ENCODE measurements at places on chromosomes 3 and 15.
A peak's percentile ranks its signal among the peaks of the same experiment; 100 is the strongest.

- no peak for DNase-seq
Observed at GRCh38 chr15:68994149-68994548, 20.3 kb upstream of the NOX5 start.

- DNase-seq = no peak
Observed at GRCh38 chr3:143608966-143609365, 239.3 kb downstream of the SLC9A9 start.

DNA sequence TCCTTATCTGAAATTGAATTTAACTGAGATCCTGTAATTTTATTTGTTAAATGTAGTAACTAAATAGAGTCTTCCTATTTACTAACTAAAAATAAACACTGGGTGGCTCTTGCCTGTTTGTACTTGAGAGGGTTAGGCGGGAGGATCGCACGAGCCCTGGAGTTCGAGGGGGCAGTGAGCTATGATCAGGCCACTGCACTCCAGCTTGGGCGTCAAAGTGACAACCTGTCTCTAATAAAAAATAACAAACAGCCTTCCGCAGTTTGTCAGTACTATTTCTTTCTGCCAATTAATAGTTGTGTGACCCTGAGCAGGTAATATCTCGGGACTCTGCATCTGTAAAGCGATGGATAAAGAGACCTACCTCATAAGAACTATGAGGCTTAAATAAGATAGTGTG lies 768 bp upstream of the PDE12 start:
- DNase-seq = no peak

- no peak for DNase-seq
Observed at GRCh38 chr3:130470126-130470525, 46.9 kb upstream of the COL6A6 start.

GRCh38 chr15:43903864-43904290 lies 77.1 kb downstream of the WDR76 start:
- peak; percentile 69 for DNase-seq

- DNase-seq = no peak
Observed at GRCh38 chr15:74392451-74392830, 25.0 kb upstream of the CYP11A1 start.

All from progenitor cell of endocrine pancreas (in vitro differentiated cells).